GDM1 (cell line): ENCODE measurements at places on chromosomes 4 and X.

- DNase-seq: no peak
Observed at GRCh38 chr4:23163647-23164436, 471.1 kb downstream of the GBA3 start.

DNA sequence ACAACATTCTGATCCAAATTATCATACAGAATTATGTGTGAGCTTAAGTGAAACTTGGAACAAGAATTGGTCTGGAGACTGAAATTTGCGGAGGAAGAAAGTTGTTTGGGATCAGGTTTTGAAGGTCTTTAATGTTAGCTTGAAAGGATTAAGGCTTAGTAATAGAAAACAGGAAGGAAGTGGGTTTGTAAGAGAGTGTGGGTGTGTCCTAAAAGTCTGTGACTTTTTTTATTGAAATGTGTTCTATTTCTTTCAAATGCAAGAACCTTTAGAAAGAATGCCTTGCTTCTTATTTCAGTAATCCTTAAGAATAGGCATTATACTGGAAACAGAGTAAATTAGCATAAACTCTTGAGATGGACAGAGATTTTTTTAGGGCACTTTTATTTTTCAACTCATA, 198.0 kb downstream of the GALNTL6 start:
- DNase-seq: no peak

- no peak for DNase-seq
Observed at GRCh38 chr4:21009956-21010355, 309.7 kb downstream of the PACRGL start.

DNA sequence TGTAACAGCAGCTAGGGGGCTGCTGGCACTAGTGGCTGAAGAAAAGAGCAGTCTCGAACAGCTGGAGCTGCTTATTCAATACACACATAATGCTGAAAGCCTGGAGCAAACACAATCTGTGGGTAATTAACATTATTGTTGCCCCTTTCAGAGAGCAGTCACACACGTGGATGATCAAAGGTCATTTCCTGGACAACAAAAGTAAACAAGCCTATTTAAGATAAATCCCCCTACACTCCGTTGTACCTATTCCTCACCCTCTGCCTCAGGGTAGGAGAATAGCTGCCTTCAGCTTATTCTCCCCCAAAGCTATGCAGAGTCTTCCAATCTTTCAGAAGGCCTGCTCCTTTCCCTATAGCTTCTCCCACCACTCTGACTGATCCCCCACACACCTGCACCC, 803.9 kb downstream of the C4orf33 start:
- DNase-seq: no peak

DNA sequence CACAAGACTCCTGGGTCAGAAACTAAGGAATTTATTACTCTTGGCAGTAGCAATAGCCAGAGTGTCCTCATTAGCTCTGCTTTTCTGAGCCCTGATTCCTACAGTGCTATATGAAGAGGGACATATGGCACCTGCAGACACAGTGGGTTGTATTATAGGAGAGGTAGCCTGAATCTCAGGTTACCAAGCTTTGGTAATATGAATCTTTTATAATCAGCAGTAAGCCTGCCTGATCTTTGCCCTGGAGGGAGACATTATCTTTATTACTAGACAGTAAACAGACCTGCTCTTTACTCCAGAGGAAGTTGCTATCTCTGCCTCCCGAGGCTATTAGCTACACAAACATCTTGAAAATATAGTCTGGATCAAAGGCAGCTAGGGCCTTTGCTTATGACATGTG, 62.5 kb upstream of the HOPX start:
- DNase-seq: no peak

DNA sequence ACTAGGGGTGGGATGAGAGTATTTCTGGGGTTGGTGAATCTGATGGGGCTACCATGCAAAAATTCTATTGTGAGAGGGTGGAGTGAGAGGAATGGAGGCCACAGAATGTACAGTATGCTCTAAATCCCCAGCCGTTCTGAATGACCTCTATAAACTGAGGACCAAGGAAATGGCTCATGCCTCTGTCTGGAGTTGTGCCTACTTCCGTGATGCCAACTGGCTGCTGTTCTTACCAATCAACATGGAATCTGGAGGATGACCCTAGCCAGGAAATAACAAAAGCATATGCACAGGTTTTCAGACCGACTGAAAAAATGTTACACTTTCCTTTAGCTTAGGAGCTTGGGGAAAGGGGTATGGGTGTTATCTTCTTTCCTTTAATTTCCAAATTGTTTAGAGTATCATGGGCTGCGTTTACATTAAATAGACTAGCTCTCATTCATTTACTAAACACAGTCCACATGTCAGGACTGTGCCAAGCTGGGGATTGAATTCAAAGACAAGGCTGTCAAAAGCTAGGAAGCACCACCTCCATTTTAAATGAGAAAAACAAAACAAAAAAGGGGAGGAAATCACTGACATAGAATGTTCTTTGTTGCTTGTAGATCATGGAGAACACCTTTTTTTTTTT, 20.2 kb upstream of the CCKAR start:
- no peak for DNase-seq

GRCh38 chr4:159291176-159291575, 188.3 kb downstream of the RAPGEF2 start:
- no peak for DNase-seq

DNA sequence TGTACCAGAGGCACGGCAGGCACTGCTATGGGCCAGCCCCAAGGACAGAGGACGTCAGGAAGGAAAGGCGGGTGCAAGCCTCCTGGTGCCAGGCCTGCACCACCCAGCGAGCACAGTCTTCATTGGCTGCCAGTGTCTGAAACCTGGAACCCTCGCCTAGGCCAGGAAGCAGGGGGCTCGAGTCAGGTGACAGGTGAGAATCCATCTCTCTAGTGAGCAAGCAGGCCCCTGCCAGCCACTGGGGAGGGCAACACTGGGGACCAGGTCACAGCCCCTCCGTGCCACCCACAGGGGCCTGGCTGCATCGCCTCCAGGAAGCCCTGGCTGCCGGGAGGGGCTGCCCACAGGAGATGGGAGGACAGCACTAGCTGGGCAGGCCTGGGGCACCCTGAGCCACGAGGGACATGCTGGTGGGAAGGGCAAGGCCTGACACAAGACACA, 6.9 kb upstream of the HAUS3 start:
- DNase-seq: no peak

- no peak for DNase-seq
Observed at GRCh38 chr4:176270669-176271068, 1.6 kb upstream of the ASB5 start.

DNA sequence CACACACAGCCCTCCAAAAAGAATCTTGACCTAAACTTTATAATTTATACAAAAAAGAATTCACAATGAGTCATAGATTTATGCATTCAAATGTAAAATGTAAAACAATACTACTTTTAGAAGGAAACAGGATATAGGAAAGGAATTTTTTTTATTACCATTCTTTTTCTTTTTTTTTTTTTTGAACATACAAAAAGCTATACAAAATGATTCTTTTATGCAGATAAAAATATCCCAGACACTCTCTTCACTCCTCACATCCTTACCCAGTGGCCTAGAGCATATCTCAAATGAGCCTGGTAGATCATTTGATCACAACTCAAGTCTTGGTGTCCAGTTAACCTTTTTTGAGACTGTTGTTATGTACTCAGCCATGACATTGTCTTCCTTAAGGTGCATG, 307.3 kb upstream of the KLF3 start:
- DNase-seq: no peak
